ENCODE measurements at places on chromosomes 12 and 14.

DNA sequence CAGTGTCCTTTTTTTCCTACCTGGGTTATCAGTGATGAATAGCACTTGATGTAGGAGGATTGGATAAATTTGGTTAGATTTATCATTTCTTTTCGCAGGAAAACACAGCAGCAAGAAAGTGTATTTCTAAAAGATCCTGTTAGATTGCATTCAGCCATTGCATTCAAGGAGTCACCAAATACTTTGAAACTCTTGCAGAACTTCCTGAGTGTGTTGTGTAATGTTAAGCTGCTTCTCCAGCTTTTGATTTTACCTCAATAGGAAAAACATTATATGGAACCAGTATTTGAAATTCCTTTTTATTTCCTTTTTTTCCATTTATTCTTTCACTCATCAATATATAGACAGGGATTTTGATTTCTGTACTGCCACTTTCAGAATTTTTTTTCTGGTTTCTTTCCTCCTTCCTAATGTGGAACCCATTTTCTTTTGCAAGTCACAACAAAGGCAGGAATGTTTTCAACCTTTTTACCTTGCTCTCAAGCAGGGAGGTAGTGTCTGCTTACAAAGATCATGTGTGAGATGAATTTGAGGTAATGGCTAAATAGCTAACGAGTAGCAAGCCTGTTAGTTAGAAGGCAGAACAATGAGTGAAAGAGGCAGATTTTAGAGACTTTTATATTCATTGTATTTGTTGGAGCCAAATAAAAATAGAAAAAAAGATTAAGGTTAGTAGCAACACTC lies 56.2 kb downstream of the PPHLN1 start:
- DNase-seq, result no peak

DNA sequence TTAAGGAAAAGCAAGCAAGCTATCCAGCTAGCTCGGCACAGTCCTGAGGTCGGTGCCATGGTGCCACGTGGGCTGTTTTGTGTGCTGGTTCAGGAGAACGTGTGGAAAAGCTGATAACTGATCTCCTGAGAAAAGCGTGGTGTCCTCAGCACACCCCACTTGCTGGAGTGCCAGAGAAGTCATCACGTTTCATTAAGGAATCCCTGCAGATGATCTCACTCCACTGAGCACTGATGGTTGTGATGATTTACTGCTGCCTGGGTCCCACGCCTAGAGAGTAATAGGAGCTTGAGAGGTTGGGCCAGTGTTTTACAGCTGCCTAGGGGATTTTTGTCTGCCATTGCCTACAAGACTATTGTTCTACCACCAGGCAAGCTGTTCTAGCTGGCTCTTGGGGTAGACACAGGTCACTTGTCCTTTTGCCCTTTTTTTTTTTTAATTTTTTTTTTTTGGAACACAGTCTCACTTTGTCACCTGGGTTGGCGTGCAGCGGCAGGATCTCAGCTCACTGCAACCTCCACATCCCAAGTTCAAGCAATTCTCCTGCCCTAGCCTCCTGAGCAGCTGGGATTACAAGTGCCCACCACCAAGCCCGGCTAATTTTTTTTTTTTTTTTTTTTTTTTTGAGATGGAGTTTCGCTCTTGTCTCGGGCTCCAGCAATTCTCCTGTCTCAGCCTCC lies 42.3 kb upstream of the EVL start:
- no peak for DNase-seq

GRCh38 chr14:93645200-93645599 lies 143.1 kb downstream of the PRIMA1 start:
- no peak for DNase-seq

DNA sequence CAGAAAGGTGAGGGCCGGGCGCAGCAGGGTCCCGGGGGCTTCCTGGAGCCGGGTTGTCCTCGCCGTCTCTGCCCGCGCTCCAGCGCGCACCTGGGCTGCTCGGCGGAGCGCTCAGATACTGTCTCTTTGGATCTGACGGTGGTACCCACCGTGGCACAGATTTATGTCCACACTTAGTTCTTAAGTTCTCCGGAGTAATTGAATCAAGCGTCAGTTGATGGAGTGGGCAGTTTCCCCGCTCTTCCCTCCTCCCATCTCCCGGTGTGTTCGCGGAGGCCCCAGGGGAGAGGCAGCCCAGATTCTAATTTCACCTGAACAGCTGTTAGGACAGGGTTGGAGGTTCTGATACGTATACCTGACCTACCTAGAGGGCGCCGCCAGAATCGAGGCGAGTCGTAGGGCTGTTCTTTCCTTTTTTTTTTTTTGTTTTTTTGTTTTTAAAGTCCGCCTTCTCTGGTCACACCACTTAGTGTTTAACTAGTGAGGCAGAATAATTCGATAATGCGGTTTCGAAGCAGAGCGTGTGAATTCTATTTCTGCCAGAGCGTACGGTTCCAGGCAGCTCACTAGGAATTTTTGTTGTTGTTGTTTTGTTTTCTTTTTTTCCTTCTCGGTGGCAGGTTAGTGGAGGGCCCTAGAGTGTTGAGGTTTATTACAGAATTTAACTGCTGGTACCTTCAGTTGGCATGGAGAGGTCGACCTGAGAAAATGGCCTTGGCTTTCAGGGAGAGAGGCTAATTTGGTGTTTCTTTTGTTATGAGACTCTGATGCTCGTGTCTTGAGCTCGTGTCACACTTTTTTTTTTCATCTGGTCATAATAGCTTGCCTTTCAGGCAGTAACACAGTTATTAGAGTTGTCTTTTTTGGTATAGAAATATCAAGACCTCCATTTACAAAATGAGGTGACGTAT lies 22.3 kb upstream of the GNS start:
- DNase-seq, result no peak

GRCh38 chr12:69066492-69067373 lies 133.8 kb upstream of the CPM start:
- DNase-seq, result no peak

DNA sequence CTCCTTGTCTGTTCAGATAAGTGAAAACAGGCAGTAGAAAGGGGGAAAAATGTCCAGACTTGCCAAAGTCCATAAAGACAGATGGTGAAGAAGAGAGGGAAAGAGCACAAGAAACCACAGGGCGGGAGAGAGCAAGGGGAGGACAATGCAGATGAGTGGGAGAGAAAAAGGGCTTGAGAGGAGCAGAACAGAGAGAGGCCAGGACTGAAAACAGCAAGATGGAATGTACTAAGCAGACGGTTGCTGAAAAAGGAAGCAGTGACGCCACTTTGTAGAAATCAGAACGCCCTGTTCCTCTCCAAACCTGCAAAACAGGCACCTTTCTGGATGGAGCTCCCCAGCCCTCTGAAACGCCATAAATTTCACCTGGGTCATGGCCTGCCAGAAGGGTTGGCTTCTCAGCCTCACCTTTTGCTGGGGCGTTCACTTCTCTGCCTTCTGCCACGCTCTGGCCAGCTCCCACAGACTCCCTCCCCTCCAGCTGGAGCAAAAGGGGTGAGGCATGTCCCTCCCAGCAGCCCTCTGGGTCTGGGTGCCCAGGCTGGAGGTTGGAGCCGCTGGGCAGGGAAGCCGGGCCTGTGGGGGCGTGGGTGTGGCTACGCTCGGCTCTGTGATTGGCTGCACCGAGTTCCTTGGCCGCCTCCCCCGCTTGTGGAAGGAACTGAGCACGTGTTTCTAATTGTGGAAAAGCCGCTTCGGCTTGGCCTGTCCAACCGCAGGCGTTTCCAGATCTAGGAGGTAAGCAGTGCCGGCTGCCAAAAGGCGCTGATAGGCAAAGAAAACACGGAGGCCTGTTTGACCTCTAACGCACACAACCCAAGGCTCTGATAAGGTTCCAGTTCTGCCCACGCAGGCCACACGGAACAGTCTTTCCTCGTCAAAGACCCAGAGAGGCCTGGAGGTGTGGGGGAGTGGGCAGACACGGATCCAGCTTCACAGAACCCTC lies 29.3 kb downstream of the SLC7A8 start:
- no peak for DNase-seq

DNA sequence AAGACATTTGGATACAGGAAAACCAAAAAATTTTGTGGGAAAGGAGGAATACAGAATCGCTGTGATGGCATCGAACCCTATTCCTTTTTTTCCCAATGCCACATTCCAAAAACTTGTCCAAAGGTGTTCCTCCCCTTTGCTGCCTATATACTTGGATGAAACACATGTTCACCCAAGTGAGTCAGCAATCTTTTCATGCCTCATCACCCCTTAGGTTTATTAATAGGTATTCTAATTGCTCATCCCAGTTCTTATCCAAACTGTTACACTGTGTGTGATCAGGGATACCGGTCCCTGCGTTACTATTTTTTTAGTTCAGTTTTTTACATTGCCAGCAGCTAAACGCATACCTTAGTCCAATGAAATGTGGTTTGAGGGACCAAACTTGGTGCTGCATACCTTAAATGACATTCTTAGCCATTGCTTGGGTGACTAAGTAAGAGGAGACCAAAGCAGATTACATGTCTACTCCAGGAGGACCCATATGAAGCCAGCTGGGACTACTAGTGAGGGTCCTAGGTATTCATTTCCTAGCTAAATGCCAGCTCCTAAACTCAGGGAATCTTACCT lies 20.6 kb upstream of the ST8SIA1 start:
- DNase-seq, result no peak

DNA sequence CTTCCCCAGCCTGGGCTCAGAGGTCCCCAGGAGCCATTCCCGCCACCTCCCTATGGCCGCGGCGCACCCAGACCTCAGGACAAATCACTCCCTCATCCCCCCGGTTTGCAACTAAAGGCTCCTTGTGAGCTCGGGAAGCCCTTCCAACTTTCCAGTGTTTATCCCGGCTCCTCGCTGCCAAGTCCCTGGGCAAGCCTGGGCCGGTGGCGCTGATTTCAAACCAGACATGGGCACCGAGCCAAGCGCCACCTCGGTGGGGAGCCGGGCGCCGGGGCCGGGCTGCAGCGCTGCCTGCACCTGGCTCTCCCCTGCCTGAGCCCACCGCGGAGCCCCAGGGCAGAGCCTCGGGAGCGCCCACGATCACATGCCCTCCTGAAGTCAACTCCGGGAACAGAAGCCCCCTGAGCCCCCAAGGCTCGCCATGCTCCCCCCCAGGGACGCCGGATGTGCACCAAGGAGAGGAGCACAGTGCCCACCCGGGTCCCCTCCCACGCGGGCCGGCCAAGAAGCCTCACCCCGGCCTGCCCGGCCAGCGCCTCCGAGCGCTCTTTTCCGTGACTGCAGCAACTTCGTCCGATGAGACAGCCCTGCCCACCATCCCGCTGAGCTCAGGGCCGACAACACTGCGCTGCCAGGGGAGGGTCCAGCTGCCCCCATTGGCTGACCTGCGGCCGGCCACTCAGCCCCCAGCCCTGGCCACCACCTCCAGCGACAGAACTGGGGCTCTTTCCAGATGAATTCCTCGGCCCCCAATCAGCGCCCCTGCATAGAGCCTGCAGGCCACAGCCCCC lies 50.0 kb downstream of the NCOR2 start:
- no peak for DNase-seq

DNA sequence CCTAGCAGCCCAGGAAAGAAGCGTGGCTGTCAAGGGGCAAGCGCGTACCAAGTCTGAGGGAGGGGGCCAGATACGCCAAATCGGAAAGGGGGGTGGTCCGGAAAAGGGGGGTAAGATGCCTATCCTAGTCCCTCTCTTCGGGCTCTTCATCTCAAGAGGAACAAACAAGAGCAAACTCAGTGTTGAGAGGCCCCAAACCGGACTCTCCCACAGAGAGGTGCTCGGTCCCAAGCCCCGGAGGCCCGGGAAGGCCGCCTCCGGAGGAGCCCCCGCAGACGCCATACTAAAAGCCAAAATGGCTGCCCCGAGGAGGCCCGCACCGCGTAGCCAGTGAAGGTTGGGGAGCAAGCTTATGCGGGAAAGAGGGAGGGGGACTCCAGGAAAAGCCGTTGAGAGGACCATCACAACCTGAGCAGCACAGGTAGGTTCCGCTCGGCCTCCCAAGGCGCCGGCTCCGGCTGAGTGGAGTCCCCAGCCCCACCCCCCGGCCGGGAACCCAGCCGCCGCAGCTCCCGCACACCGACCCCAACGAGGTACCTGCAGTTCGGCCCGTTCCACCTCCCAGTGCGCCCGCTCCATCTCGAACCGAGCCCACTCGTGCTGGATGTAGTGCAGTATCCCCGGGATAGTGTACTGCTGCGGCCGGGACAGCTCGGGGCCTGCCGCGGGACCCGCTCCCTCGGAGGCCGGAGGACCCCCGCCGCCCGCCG lies at the start of gene AP4S1:
TSS of gene AP4S1 (plus strand) at position 283 of the 710 bp plus-strand sequence. CDS start 40,548 bp downstream, outside the sequence.
- DNase-seq, result no peak

DNA sequence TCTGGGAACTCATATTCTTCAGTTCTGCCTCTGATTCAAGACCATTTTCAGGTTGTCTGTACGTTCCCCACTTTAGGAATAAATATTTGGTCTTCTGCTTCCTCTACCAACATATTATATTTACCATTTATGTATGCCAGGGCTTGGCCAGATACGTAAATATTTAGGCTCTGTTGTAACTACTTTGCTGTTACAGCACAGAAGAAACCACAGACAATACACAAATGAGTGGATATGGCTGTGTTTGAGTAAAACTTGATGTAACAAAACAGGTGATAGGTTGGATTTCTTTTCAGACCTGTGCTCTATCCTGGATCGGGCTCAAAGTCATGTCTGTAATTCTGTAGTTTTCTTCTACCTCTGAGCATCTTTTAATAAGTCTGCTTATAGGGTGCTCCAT lies 37.5 kb downstream of the RAP1B start:
- no peak for DNase-seq

GRCh38 chr14:30525833-30526232 lies 33.1 kb upstream of the G2E3 start:
- DNase-seq, result no peak

Data from GM18507 (cell line).